ENCODE measurements at places on chromosomes 3 and 15.

DNA sequence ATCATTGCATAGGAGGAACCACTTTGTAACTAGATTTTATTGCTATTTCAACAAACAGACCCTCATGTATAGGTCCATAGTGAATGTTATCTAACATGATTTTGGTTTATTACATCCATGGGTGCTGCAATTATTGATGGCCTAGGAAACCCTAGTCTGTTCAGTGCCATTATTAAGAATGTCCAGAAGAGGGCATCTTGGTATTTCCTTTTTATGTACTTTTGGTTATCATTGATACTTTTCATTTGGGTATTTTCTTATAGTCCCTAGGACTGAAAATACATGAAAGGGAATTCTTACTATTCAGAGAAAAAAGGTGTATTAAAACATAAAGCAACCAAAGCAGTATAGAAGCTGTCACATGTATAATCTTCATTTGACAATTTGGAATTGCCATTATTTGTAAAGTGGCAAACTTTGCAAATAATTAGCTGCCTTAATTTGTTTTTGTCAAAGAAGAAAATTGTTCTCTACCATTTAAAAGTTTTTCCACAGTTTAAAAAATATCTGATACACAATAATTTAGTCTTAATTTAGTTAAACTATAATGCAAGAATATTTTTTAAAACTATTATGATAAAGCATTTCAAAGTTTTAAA, 48.7 kb downstream of the CNOT10 start:
- DNase-seq, result no peak

- no peak for DNase-seq
Observed at GRCh38 chr15:57890351-57890750, 175.2 kb downstream of the ALDH1A2 start.

DNA sequence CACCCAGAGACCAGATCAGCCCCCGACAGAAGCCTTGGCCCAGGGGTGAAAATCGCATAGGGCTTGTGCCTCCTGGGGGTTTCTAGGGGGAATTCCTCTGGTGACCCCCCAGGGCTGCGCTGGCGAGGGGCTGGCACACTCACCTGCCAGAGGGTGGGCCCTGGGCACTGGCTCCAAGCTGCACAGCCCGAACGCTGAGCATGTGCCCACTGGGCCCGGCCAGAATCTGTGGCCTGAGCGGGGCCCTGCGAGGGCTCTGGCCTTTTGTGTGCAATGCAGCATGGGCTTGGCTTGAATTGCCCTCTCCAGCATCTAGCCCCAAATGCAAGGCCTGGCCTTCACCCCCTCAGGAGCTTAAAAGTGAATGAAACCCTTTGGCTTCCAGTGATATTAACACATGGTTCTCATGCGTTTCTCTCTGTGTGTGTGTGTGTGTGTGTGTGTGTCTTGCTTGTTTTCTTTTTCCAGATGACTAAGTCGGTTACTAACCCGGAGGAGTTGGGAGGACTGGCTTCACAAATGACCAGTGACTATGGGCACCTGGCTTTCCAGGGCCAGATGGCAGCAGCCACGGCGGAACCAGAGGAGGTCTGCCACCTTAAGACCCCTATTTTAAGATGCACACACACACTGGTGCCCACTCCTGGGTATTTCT, 259.1 kb upstream of the TPM1 start:
- no peak for DNase-seq

- no peak for DNase-seq
Observed at GRCh38 chr3:65706301-65706700, 332.4 kb downstream of the MAGI1 start.

DNA sequence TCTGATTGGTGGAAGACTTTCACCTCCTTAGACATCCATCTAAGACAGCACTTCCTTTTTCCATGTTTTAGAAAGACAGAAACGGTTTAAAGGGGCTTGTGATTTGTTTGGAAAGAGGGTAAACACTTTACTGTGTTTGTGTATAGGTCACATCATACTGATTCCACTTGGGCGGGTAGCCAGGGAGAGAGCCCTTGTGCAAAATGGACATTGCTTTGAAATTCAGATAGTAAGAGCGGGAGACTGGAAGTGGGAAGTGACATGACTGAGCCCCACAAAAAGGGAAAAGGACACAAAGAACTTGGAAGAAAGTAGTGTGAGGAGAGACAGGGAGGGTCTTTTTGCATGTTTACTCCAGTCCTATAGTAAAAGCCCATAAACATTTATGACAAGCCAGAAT, 195.6 kb upstream of the CNTN4 start:
- DNase-seq, result no peak

Data from T-helper 2 cell treated with Interferon-gamma antibody and Interleukin-4, amounts not matched to agents 5 μg/mL and 100 μg/mL, for 36 hours (primary cell).